ENCODE measurements at places on chromosomes 13 and 19.
A peak's percentile ranks its signal among the peaks of the same experiment; 100 is the strongest.

DNA sequence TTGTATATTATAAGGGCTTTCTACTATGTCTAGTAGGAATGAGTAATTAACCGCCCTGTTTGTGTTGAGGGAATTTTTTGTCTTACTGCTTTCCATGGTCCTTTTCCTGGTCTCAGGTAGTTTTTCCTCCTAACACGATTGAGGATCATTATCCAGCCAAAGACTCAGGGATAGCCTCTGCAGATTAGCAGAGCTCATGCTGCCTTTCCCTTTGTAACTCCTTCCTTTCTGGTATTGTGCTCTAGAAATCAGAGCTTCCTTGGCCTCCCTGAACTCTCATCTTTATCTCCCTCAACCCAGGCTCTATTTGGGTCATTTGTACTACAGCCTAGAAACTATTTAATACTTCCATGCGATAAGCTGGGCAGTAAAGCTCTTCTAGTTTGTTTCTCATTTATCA lies 142.1 kb downstream of the PDS5B start:
- DNase-seq: no peak

- no peak for DNase-seq
Measured at GRCh38 chr13:45892513-45892912, 41.0 kb upstream of the SIAH3 start.

DNA sequence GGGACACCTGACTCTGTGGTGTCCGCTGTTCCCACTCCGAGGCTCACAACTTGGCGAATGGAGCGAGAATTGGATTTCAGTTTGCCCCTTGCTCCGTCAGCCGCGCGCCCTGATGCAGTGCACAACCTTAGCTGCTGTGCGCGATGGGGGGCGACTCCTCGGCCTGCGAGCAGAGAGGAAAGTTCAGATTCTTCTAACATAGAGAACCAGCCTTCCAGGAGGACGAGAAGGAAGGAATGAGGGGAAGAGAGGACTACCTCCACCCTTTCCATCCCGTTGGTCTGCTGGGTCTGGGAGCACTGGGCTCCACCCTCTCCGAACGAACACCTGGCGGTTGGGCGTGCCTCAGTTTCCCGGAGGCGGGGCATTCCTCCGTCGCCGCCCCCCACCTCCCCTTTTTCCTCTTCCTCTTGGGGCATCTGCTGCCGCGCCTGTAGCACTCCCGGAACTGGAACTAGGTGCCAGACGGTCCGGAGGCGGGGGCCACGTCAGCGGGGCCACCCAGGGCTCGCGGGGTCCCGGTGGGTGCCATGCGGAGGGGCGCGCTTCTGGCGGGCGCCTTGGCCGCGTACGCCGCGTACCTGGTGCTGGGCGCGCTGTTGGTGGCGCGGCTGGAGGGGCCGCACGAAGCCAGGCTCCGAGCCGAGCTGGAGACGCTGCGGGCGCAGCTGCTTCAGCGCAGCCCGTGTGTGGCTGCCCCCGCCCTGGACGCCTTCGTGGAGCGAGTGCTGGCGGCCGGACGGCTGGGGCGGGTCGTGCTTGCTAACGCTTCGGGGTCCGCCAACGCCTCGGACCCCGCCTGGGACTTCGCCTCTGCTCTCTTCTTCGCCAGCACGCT lies at the start of gene KCNK6:
TSS of gene KCNK6 (plus strand) at position 425 of the 838 bp plus-strand sequence. CDS start at position 531, 106 bp downstream.
- peak; percentile 46 for DNase-seq

- no peak for DNase-seq
Measured at GRCh38 chr13:37039896-37040295, 19.6 kb downstream of the SUPT20H start.

DNA sequence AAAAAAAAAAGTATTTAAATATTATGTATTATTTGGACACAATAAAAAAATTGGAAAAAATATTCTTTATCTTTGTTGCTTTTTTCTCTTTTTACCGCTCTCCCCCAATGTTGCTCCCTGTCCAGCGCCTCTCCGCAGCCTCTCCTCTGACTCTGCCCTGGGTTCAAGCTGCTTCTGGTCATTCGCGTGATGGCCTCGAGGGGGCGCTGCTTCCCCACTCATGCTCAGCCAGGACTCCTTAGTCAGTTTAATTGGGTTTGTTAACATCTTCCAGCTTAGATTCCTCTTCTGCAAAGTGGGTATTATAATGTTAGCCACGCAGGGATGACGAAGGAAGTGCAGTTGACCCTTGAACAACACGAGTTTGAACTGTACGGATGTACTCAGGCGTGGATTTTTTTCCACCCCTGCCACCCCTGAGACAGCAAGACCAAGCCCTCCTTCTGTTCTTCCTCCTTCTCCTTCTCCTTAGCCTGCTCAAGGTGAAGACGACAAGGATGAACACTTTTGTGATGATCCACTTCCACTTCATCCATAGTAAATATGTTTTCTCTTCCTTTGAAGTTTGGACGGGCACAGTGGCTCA lies 4.9 kb upstream of the NWD1 start:
- DNase-seq: peak; percentile 48

GRCh38 chr19:47471733-47472457 lies at the start of gene SLC8A2:
Gene SLC8A2 (minus strand): TSS chr19:47471893. CDS start chr19:47466403, 5,490 bp downstream.
- peak; percentile 74 for DNase-seq

GRCh38 chr19:47109177-47109540 lies 4.4 kb downstream of the ZC3H4 start:
- no peak for DNase-seq

GRCh38 chr19:15115080-15115479 lies 7.9 kb downstream of the SYDE1 start:
- DNase-seq: no peak

DNA sequence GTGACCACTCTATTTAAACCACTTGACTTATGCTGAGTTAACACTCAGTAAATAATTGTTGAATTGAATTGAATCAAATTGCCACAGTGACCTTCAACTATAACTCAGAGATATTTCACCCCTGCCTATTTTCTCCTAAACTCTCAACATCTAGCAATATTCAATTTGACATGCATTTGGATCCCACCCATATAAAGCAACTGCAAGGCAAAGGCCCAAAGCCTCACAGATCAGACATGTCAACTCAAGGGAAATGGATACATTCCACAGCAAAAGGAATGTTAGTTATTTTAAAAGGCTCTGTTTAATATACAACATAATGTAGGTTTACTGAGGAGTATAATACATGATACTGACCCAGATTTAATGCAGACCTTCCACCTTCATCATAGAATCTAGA lies 107.4 kb downstream of the KCTD12 start:
- no peak for DNase-seq

Data from left lung (tissue), 14 donors.